ENCODE measurements at places on chromosomes 7 and 10. TPM values are rescaled to one million over a fixed set of nuclear protein-coding genes. Genes with fewer than 3 reads are reported as not detected.

Gene LRIT1
- not detected for total RNA-seq

Gene ADO
- 19.5 TPM for total RNA-seq

Gene FAM241B
- total RNA-seq, result 4.8 TPM

Gene LIPJ
- total RNA-seq, result 0.18 TPM

Gene INHBA
- total RNA-seq, result not detected

Gene HOXA11
- total RNA-seq, result not detected

Gene BMPER
- not detected for total RNA-seq

Gene SPDYE2
- total RNA-seq, result not detected

Gene PNLIP
- not detected for total RNA-seq

Gene LRGUK
- total RNA-seq, result 0.20 TPM

Gene ACTR3C
- 11.7 TPM for total RNA-seq

Gene KAZALD1
- 0.36 TPM for total RNA-seq

Gene PAPOLB
- not detected for total RNA-seq

Gene EBLN1
- total RNA-seq, result not detected

Gene GIMAP4
- 198 TPM for total RNA-seq

Gene IKZF1
- 486 TPM for total RNA-seq

Gene INA
- total RNA-seq, result 0.25 TPM

Gene RBM33
- 77.0 TPM for total RNA-seq

Gene FAM25A
- total RNA-seq, result not detected

Gene HSPA12A
- total RNA-seq, result 0.02 TPM

Gene CALHM1
- total RNA-seq, result 0.25 TPM

Gene PHYHIPL
- not detected for total RNA-seq

Gene SPDYE1
- not detected for total RNA-seq

Gene OPN4
- not detected for total RNA-seq

Gene CPA1
- not detected for total RNA-seq

Gene SLC26A4
- total RNA-seq, result 3.5 TPM

Gene GNGT1
- not detected for total RNA-seq

Gene PODXL
- total RNA-seq, result 1.5 TPM

Gene PRPS1L1
- total RNA-seq, result not detected

Gene PRXL2A
- total RNA-seq, result 11.5 TPM

Gene RASA4B
- 17.0 TPM for total RNA-seq

Gene PDK4
- not detected for total RNA-seq

Gene HOXA7
- not detected for total RNA-seq

Gene OR6V1
- not detected for total RNA-seq

Gene GIMAP8
- total RNA-seq, result 27.8 TPM
